ENCODE measurements at places on chromosomes 11 and 22.

DNA sequence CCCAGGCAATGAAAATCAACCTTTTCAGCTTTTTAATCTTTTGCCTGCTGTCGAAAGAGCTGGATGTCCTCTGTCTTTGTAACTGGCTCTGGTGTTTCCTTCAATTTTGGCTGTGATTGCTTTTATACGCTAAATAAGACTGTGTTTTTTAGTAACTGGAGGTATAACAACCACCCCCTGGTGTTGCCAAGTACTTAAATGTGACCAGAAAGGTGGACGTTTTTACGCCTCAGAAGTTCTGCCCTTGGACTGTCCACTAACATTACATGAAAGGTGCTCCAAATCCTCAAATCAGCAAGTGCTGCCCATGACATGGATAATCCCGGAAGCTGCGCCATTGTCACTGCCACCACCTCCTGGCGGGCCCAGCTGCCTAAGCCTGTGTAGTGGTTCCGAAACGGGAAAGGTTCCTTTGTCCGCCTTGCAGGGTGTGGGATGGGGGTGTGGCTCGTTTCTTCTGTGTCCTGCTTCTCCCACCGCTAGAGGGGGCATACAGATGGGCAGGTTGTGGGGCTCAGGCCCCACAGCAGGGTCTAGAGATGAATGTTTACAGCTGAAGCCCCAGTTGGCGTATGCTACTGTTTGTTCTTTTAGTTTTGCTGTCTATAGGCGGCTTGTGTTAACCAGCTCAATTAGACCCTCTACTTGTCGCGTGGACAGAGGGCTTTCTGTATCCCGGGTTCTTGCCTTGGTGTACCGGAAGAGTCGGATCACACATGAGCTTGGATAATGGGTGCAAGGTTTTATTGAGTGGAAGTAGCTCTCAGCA is 82.2 kb upstream of the SEPTIN5 start:
- no peak for DNase-seq

- no peak for DNase-seq
Observed at GRCh38 chr22:37501610-37502341, 15.6 kb upstream of the MFNG start.

DNA sequence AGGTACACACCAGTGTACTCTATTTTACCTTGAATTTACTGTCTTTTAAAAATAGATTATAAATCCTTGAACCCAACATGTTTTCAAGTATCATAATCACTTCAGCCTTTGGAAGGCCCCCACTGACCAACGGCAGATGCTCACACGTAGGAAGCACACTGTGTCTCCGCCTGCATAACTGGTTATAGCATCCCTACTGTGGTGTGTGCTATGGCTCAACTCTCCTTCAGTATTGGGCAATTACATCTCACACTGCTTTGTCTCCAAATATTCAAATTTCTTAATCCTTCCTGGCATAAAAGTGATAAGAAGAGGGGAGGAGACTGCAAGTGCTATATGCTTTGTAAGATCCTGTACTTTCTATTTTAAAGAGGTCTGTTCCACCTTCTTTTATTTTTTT is 165.7 kb downstream of the CADM1 start:
- no peak for DNase-seq

DNA sequence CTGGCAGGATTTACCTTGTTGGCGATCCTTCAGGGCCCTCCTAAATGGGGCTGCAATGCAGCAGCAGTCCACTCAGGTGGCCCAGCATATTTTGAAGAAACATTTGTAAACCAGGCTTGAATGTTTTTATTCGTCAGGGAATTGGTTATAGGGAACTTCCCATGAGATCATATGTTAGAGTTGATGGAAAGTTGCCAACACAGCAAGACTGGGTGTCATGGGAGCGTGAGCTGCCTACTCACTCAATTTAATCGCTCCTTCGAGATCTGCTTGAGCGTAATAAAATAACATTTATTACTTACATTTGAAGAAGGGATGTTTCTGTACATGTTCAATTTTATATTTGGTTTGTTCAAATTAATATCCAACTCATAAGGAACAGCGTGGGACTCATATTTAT is 19.4 kb downstream of the OR2AT4 start:
- DNase-seq = no peak

- no peak for DNase-seq
Observed at GRCh38 chr11:19818619-19819018, 106.0 kb downstream of the NAV2 start.

- DNase-seq = no peak
Observed at GRCh38 chr11:96254087-96254486, 88.9 kb downstream of the MAML2 start.

GRCh38 chr11:116879800-116880625 is 42.6 kb upstream of the APOA1 start:
- no peak for DNase-seq

DNA sequence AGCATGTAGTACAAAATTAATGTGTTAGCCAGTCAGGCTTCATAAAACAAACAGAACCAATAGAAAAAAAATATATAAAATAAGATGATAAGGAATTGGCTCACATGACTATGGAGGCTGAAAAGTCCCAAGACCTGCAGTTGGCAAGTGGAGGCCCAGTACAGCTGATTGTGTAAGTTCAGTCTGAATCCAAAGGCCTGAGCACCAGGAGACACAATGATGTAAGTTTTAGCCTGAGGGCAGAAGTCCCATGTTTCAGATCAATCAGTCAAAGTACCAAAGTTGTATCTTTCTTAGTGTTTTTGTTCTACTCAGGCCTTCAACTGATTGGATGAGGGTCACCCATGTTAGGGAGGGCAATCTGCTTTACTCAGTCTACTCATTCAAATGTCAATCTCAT is 14.3 kb upstream of the OR10D3 start:
- no peak for DNase-seq

DNA sequence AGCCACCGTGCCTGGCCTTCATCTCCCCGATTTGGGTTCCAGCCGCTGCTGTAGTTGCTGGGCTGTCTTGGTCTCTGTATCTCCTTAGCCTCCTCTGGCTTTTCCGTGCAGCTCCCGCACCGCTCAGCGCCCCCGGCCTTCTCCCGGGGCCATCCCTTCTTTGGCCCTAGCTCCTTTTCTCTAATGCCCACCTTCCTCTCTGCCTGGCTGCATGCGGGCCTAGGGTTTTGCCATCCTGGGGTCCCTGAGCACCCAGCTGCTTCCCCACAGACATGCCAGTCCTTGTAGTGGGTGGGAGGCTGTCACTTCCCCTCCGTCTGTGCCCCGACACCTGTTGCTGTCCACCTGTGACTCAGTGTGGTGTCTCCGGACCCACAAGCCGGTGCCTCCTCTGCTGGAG is 36.4 kb downstream of the KCNJ4 start:
- no peak for DNase-seq

DNA sequence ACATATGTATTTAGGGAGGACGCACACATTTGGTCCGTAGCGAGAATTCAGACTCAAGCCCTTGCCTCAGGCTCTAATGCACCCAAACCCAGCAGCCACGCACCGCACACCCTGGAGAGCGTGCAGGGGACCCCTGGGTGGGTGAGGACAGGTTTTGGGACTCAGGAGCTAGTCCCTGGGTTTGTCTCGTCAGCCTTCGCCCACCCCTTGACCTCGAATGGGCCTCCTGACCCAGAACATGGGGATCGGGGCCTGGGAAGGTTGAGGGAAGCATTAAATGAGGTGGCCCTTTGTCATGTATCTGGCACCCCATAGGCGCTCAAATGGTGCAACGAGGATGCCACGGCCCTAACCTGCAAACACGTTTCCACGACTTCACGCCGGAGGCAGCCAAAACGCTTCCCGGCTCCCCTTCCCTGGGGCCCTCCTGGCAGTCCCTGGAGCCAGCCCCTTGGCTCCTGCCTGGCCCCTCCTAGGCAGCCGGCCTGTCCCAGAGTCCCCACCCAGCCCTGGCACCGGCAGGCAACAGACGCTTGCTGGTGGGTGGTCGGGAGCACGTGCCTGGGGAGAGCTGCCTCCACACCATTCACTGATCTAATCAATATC is 5.5 kb upstream of the LINC01488 start:
- DNase-seq = no peak

GRCh38 chr11:76361374-76361773 is 19.6 kb downstream of the THAP12 start:
- no peak for DNase-seq

GRCh38 chr11:35579557-35580396 is 38.5 kb upstream of the FJX1 start:
- DNase-seq = no peak

- DNase-seq = no peak
Observed at GRCh38 chr11:95727111-95727510, 62.5 kb downstream of the FAM76B start.

GRCh38 chr11:17208257-17208999 is 642 bp upstream of the PIK3C2A start:
- DNase-seq = no peak

GRCh38 chr11:64867748-64868462 is 10.5 kb downstream of the EHD1 start:
- no peak for DNase-seq

DNA sequence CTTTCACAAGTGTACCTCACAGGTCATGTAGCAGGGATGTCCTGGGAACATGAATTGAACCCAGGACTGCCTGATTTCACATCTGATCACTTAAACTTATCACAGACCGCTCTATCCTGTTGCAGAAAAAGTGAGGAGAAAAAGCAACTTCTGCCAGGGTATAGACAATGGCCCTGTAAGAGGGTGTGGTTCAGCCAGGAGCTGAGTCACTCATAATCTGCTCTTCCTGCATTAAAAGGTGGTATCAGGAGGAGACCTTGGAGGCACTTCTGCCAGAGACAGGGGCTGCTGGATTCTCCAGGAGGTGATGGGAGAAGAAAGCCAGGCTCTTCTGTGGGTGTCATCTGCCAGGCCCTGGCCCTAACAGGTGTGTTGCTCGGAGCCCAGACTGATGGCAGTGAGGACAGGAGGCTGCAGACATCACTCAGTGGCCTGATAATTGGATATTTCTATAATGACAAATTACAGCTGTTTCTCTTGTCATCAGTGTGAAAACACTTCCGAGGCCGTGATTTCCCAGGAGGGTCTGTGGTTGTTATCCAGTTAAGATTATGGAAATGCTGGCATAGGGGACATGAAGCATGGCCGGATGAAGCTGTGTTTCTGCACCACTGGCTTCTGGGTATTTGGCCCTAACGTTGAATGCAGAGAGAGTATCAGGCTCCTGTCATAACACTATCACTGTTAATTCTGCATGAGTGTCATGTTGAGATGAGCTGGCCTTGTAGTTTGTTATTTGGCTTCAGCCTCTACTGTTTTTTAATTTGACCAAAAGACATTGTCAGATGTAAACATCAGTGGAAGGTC is 125.1 kb upstream of the ZBED5 start:
- no peak for DNase-seq

DNA sequence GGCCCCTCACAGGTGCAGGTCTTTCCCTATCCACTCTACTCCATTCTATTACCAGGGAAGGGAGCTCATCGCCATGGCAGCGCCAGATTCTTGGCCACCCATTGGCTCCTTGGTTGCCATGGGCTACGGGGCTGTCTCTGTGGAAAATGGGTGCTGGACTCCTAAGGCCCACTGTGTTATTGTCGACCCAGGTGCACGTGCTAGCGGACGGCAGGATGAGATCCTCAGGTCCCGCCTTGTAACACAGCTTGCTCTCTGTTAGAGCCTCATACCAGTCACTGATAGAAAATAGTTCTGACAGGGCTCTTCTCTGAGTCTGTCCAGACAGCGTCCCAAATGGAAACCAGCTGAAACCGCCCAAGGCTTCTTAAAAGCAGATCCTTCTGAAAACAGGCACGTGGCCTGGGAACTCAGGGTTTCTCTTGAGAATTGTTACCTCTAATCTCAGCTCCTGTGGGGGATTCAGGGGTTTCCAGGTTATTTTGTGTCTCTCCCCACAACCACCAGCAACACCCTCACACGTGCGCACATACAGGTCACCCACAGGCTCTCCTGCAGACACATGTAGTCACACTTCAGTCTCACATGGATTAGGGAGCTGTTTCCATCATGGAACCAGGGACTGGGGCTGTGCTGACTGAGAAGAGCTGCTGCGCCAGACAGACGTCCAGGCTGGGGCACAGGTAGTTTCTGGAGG is 1.5 kb downstream of the TUB start:
- no peak for DNase-seq

- no peak for DNase-seq
Observed at GRCh38 chr11:76604081-76604625, 66.4 kb downstream of the LRRC32 start.

GRCh38 chr11:10042699-10043098 is 251.3 kb downstream of the SBF2 start:
- no peak for DNase-seq

DNA sequence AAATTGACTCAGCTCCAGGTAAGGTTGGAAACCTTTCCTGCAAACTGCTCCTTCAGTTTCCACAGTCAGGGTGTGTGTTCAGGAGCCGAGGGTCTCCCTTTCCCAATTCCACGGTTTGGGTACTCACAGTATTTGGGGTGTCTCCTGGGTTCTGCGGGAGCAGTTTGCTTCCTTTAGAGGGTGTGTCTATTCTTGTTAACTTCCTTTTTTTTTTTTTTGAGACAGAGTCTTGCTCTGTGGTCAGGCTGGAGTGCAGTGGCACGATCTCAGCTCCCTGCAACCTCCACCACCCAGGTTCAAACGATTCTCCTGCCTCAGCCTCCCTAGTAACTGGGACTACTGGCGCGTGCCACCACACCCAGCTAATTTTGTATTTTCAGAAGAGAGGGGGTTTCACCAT is 251.4 kb downstream of the LUZP2 start:
- DNase-seq = no peak

DNA sequence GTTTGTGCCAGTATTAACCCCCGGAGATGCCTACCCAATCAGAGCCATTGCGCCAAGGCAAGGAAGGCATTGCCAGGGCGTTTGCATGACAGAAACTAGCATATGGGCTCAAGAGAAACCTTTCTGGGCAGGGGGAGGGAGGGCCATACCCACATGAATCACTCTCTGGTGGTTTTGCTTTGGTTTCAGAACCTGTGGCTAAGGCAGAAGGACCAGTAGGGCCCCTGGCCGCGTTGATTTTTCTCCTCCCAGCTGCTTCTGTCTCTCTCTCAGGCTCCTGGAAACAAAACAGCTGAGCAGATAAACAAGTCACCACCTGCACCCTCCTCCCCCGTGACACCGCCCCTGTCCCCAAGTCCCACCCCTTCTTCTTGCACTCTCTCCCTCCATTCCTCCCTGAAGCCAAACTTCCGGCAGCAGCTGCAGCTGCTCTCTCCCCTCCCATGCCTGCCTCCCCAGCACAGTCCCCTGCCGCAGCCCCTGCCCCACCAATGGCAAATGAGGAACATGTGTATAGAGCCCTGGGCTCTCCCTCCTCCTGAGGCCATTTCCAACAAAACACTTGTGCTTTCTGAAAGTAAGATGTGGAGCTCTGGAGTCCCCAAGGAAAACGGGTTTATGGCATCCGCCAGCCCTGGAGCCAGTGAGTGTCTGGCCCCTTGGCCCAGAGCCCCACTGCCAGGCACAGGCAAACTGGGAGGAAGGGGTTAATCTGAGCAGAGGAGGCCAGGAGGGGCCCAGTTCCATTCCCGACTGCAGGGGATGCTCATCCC is 39.0 kb upstream of the ADA2 start:
- no peak for DNase-seq

GRCh38 chr11:93024369-93024768 is 54.9 kb downstream of the MTNR1B start:
- no peak for DNase-seq

All from esophagus squamous epithelium (tissue), 5 donors.